ENCODE measurements at places on chromosomes 5 and 9.

DNA sequence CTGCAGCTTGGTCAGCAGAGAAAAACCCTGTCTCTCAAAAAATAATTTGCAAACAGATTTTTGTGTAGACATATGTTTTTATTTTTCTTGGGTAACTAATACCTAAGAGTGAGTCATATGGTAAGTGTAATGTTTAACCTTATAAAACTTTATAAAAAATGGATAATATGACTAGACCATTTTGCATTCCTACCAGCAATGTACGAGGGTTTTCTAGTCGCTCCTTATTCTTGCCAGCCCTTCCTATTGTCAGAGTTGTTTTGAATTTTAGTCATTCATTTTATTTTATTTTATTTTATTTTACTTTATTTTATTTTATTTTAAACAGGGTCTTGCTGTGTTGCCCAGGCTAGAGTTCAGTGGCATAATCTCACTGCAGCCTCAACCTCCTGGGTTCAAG, 37.8 kb downstream of the RABGAP1 start:
- DNase-seq, result no peak

DNA sequence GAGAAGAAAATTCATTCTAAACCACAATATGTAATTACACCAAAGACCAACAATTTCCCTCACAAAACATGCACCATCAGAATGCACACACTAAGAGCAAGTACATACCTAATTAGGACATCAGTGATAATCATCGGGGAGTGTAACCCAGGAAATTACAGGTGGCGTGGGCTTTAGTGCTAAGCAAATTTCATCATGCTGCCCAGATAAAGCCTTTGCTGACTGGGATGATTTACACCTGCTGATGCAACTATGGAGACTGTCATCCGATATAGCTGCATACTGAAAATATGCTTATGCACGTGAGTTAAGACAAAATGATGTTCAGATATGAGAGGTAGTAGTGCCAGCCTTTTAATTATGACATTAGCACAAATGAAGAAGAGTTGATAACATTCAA, 123.2 kb downstream of the DCP2 start:
- DNase-seq, result no peak

GRCh38 chr5:83294246-83294645, 177.3 kb upstream of the VCAN start:
- no peak for DNase-seq

GRCh38 chr5:134417707-134418106, 6.0 kb upstream of the CDKN2AIPNL start:
- DNase-seq, result no peak

Data from activated CD8-positive, alpha-beta memory T cell treated with anti-CD3 and anti-CD28 coated beads for 24 hours (primary cell).